ENCODE measurements at places on chromosomes 2 and 18.

DNA sequence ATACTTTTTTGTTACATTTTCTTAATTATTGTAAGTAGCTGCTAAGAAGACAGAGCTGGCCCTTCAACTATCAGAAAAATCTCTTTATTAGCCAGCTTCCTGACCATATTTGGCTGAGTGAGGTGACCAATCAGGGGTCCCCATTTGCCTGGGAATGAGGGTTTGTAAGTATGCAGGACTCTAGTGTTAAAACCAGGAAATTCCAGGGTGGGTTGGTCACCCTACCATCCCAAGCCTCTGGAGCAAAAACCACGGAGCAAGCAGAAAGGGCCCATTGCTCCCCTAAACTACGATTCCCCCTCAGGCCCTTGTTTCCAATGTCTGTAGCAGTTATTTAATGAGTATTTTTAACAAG lies 165.6 kb upstream of the NCKAP5 start:
- peak; percentile 48 for DNase-seq

DNA sequence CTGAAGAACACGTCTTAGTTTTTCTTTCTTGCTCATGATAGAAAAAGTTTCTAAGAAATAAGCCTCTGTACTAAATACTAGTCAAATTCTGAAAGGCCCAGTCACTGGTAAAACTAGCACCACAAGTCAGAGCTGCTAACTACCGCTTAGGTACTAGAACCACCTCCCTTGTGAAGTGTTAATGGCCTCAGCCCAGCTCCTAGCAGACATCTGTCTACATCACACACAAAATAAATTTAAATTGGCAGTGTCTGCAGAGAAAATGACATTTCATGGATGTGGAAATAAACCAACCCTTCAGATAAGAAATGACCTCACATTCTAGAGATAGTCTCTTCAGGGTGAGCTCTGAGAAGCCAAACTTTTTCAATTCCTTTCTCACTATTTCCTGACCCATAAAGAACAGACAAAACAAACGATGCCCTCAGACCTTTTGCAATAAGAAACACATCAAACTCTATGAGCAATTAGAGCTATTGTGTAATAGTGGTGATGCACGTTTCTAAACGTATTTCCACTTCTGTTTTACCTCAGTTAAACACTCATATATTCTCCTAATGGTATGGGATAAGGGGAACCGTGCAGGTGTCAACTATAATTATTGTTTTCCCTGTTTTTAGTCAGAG lies 70.3 kb upstream of the DSG1 start:
- no peak for DNase-seq

- no peak for DNase-seq
Observed at GRCh38 chr2:187266147-187266546, 181.9 kb downstream of the CALCRL start.

DNA sequence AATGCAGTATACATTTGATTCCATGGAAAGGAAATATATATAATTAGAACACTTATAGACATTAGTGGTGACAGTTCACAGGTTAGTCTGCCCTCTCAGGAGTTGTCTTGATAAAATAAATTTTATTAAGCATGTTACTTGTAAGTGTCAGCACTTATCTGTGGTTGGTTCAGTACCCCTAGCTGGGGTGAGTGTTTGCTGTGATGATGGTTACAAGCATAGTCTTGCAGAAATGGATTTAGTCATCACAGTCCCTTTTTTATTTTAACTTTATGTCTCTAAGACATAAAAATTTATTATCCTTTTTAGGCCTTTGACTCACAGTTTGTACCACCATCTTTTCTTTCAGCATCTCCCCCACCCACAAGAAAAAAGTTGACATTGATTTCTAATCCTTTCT lies 52.1 kb downstream of the NCK2 start:
- DNase-seq = no peak

DNA sequence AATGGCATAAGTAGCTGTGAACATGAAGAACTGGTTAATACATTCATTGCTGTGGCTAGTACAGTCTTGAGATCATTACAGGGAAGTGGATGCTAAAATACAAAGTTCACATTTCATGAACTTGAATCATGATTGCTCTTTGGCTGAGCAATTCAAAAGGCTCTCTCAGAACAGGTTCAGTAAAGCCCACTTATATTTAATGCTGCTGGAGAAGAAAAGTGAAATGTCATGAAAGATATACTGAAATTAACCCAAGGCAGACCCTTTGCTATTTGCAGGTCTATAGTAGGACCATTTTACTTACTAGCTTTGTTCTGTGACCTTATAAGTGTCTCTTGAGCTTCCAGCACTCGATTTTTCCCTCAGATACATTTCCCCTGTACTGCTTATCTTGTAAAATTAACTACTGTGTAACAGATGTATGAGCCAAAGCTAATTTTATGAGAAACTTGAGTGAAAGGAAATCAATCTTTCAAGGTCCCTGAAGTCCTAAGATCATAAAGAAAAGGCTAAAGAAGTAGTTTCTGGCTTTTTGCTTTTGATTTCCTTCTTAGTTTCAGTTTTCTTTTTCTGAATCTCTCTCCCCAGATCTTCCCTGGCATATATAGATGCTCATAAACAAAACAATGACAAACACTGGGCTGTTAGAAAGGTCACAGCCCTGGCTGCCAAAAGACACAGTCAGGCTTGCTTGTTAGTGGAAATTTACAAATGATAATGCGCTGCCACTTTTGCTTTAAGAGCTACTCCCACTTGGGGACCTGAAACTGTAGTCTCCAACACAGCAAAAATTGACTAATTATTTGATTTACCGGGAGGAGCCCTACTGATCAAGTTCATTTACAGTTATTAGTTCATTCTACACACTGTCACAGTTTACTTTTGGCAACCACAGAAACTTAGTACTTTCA lies 132.7 kb upstream of the XPO1 start:
- no peak for DNase-seq

- no peak for DNase-seq
Observed at GRCh38 chr2:135179689-135180088, 127.6 kb downstream of the RAB3GAP1 start.

GRCh38 chr2:128736689-128737545 lies 418.2 kb upstream of the HS6ST1 start:
- peak; percentile 32 for DNase-seq

- DNase-seq = no peak
Observed at GRCh38 chr18:6414723-6415417, at the start of gene L3MBTL4. L3MBTL4 (minus strand) TSS chr18:6414911; CDS start chr18:6311625, 103,286 bp downstream.

- no peak for DNase-seq
Observed at GRCh38 chr18:49441338-49441938, 19.0 kb downstream of the DYM start.

DNA sequence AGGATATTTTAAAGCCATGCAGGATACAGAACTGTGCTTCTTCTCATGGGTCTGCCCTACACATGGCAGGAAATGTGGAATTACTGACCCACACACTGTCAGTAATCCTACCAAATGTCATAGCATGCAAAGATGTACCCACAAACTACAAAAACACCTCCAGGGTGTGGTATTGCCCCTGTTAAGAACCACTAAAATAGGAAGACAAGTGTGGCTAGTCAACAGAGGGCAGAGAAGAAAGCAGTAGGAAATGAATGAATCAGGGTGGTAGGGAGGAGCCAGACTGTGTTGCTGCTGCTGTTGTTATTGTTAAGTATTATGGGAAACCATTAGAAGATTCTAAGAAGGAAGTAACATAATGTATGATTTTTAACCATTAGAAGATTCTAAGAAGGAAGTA lies 556.7 kb upstream of the ACVR2A start:
- DNase-seq = no peak

GRCh38 chr18:1050012-1050657 lies 145.5 kb downstream of the ADCYAP1 start:
- no peak for DNase-seq

GRCh38 chr2:156349605-156350004 lies 17.1 kb upstream of the NR4A2 start:
- no peak for DNase-seq

DNA sequence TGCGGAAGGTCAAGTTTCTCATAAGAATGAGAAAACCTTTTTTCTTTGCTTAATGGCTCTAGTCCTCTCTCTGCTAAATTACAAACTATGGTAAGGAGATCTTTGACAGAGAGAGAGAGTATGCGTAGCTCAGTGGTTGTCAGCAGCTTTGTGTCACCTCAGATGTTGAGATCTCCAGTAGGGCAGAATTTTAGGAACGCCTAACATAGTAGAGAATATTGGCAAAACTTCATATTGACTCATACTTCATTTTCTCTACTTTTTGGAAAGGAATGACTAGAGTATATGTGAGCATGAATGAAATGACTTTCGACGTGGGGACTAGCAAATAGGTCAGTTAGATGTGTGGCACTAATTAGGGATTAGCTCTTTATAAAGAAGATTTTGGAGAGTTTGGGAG lies 64.0 kb downstream of the WDR7 start:
- no peak for DNase-seq

- no peak for DNase-seq
Observed at GRCh38 chr2:47437287-47437686, 34.3 kb downstream of the MSH2 start.

GRCh38 chr18:76453932-76454331 lies 41.1 kb downstream of the ZNF516 start:
- no peak for DNase-seq

Measured in AG04450 (cell line).